Neural progenitor cell (in vitro differentiated cells): ENCODE measurements at places on chromosomes 4 and X. TPM values are rescaled to one million over a fixed set of nuclear protein-coding genes. Genes with fewer than 3 reads are reported as not detected.

LINC00632 gene
- 12.0 and 13.7 TPM in 2 replicates for total RNA-seq

SLC6A14 gene
- 0.04 TPM in 1 of 2 replicates, not detected in the other for total RNA-seq

MAGIX gene
- 1.4 and 1.5 TPM in 2 replicates for total RNA-seq

GPR50 gene
- total RNA-seq, result 0.47 and 2.2 TPM in 2 replicates

TDO2 gene
- total RNA-seq, result not detected in 2 replicates

HSD17B11 gene
- 30.6 and 30.8 TPM in 2 replicates for total RNA-seq

SMIM31 gene
- total RNA-seq, result not detected in 2 replicates

RASGEF1B gene
- 7.5 and 9.4 TPM in 2 replicates for total RNA-seq

DRP2 gene
- total RNA-seq, result 1.4 and 2.2 TPM in 2 replicates

PFKFB1 gene
- 0.17 and 0.74 TPM in 2 replicates for total RNA-seq

OSTC gene
- total RNA-seq, result 213 and 290 TPM in 2 replicates

MAGEC2 gene
- not detected in 2 replicates for total RNA-seq

SAP30 gene
- total RNA-seq, result 36.7 and 63.5 TPM in 2 replicates

SLC49A3 gene
- 1.9 and 3.4 TPM in 2 replicates for total RNA-seq

ITGB1BP2 gene
- total RNA-seq, result 0.99 and 4.8 TPM in 2 replicates

SSX2 gene
- total RNA-seq, result not detected in 2 replicates

IL2 gene
- total RNA-seq, result not detected in 2 replicates

KLHL4 gene
- 0.17 and 0.22 TPM in 2 replicates for total RNA-seq

ANXA10 gene
- total RNA-seq, result not detected in 2 replicates

XAGE1B gene
- total RNA-seq, result not detected in 2 replicates

RBPJ gene
- 105 and 120 TPM in 2 replicates for total RNA-seq

CSAG3 gene
- total RNA-seq, result not detected in 2 replicates

SLC10A4 gene
- total RNA-seq, result 0.24 and 0.28 TPM in 2 replicates

DCAF8L2 gene
- total RNA-seq, result not detected in 2 replicates

RHOXF1 gene
- not detected in 2 replicates for total RNA-seq

GPM6B gene
- total RNA-seq, result 49.6 and 69.2 TPM in 2 replicates

SCD5 gene
- total RNA-seq, result 34.5 and 36.9 TPM in 2 replicates
